Activated CD8-positive, alpha-beta memory T cell treated with anti-CD3 and anti-CD28 coated beads for 4 hours (primary cell): ENCODE measurements at places on chromosomes 3 and 15.
A peak's percentile ranks its signal among the peaks of the same experiment; 100 is the strongest.

DNA sequence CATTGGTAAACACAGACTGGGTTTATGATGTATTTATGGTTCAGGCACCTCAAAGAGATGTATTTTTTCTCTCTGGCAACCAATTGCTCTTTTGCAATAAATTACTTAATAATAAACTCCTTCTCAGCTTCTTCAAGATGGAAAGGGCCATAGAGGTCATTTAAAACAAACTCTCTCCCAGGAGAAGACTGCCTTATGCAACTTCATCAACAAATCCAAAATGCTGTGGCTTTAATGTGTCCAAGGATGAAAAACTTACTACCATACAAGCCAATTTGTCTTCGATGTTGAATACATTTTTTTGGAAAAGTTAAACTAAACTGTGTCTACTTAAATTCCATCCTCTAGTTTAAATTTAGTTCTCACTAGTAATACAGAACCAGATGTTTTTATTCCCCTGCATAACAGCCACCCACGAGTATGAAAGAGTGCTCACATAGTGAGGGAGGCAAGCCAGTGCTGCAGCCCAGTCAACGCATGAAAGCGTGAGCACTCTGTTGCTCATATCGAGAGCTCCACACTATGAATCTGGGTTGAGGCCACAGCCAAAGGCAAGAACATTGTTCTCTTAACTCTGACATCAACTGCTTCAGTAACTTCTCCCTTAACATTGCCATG lies 761.3 kb upstream of the GRM7 start:
- no peak for DNase-seq

DNA sequence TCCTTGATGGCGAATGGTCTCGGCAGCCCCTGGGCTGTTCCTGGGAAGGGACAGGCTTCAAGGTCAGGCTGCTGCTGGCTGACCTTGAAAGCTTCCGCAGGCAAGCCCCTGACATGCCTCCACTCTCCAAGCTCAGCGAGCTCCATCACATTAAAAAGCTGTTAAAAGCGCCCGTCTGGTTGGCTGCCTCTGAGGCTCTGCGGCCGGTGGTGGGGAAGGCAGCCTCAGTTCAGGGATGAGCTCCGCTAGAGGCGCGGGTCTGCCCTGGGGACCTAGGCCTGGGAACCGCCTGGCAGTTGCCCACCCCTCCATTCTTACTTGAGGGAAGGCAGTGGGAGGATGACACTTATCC lies 103.8 kb downstream of the LINGO1 start:
- no peak for DNase-seq

DNA sequence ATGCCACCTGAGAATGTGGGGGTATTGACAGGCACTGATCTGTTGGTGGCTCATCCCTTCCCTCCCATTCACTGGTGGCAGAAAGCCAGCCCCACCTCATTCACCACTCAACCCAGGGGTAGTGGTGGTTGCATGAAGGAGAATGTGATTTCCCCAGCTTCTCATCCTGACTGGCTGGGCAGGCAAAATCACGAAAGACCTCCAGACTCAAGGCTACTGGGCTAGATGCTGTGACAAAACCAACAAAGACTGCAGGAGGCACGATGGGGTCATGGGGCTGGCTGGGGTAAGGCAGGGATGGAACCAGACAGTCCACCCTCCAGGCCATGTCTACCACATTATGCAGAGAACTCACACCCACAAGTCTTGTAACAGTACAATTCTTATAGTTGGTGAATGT lies 33.9 kb downstream of the FSTL1 start:
- no peak for DNase-seq

GRCh38 chr3:157051591-157051990 lies 108.4 kb downstream of the CCNL1 start:
- no peak for DNase-seq

DNA sequence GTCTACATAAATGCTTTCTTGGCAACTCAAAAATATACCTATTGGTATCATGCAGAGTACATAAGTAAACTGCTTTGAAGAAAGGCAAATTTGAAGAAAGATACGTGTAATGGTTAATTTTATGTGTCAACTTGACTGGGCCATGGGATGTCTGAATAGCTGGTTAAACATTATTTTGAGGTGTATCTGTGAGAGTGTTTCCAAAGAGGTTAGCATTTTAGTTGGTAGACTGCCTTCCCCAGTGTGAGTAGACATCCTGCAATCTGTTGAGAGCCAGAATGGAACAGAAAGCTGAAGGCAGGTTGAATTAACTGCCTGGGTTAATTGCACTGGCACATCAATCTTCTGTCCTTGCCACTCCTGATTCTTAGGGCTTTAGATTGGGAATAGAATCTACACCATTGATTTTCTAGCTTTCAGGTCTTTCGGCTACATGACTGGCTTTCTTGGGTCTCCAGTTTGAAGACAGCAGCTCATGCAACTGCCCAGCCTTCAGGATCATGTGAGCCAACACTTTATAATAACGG lies 98.3 kb downstream of the CMSS1 start:
- no peak for DNase-seq

DNA sequence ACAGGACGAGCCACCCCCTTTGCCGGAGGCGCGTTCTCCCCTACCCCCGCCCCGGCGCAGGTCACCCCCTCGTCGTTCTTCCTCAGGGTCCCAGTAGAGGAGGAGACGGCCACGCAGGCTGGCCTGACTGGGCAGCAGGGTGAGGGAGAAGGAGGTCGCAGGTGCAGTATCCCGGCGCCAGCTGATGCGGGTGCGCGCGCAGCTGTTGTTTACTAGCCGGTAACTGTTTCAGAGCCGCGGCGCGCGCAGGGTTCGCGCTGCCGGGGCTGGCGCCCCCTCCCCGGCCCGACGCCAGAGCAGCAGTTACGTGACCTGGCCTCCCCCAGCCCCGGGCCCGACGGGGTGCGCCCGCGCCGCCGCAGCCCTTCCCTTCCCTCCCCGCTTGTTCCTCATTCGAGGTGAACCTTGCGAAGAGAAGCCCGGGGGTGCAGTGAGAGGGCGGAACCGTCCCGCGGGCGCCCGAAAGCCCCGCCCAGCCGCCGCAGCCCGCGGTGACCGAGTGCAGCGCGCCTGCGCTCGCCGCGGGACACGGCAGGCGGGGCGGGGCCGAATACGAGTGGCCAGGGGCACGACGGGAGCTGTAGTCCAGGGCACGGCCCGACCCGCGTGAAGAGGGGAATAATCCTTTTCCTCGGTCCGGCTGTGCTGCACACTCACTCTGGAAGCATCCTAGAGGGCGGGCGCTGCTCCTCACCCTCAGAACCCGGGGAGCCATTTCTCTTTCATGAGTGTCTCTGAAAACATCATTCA lies at the start of gene SLC12A6:
TSS of gene SLC12A6 (minus strand) at position 225 of the 750 bp plus-strand sequence. CDS start 1,101 bp downstream, outside the sequence.
- DNase-seq, result peak; percentile 77

GRCh38 chr3:134314588-134315285 lies 59.5 kb downstream of the AMOTL2 start:
- no peak for DNase-seq

DNA sequence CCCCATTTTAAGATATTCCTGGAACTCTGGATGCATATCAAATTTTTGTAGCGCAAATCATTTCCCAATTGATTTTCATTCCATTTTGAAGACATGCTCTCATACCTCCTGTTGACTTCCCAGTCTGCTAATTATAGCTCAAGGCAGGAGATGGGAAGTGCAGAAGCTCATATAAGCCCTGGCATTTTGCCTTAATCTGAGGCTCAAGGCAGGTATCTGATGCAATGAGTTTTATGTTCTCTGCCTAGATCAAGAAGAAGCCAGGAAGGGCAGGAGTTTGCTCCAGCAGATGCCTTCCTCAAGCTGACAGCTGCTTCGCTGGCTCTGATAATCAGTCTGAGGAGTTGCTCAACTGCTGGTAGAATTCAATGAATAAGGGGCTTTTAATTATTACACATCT lies 65.6 kb upstream of the NEDD4 start:
- no peak for DNase-seq

- peak; percentile 48 for DNase-seq
Measured at GRCh38 chr3:48400824-48401433, 28.9 kb downstream of the FBXW12 start.

DNA sequence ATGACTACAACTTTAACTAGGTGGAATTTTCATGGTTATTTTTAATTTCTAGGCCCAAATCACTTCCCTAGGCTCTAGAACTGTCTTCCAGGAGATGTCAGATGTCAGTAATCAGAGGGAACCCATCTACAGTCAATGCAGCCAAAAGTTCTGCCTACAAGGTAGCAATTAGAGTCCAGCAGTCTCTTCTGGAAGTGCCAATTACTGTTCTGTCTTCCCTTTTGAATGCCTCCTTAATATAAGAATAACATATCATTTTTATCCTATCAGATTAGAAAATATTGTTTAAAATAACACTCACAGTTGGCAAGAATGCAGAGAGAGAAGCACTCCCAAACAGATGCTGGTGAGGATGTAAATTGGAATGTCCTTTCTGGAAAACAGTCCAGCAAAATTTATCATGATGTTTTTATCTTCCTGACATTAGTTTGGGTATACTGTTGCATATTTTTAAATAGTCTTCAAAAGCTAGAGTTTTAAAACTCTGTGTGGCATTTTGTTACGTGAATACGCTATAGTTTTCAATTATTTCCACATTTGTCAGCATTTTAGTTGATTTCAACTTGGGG lies 543.7 kb downstream of the FHIT start:
- no peak for DNase-seq
